GM12892 (cell line): ENCODE measurements at places on chromosomes 12 and 14.

- no peak for DNase-seq
These were observed 346.7 kb upstream of the CCDC196 start for GRCh38 chr14:66139432-66139831.

DNA sequence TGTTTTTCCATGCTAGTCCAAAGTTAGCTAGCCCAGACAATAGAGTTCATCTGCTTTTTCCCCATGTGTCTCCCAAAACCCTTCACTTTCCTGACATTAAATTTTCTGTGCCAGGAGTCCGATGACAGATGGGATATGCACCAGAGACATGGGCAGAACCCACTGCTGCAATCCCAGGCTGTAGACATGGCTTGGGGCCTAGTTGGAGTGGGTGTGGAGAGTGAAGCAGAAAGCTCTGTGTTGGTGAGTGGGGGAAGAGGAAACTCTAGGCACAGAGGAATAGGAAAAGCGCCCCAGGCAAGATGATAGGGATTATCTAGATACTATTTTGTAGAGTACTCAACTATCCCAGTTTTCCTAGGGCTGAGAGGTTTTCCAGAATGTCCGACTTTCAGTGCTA is 4.8 kb upstream of the KRT74 start:
- DNase-seq: no peak

GRCh38 chr14:35250319-35250718 is 41.9 kb upstream of the PSMA6 start:
- no peak for DNase-seq

DNA sequence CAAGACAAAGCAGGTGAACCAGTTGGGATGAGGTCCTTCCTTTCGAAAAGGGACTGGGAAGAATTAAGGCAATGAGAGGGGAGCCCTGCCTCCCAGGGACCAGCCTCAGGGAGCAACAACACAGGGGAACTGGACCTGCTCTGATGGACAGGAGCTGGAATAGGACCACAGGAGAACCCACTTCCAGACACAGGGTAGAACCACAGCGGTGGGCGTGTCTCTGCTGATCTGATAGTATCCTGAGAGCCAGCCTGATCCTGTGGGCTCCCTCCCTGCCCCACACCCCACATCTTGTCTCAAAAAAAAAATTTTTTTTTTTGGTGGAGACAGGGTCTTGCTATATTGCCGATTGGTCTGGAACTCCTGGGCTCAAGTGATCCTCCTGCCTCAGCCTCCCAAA is 13.6 kb upstream of the PLEK2 start:
- no peak for DNase-seq

GRCh38 chr12:89280833-89281538 is 71.3 kb downstream of the DUSP6 start:
- DNase-seq: no peak

DNA sequence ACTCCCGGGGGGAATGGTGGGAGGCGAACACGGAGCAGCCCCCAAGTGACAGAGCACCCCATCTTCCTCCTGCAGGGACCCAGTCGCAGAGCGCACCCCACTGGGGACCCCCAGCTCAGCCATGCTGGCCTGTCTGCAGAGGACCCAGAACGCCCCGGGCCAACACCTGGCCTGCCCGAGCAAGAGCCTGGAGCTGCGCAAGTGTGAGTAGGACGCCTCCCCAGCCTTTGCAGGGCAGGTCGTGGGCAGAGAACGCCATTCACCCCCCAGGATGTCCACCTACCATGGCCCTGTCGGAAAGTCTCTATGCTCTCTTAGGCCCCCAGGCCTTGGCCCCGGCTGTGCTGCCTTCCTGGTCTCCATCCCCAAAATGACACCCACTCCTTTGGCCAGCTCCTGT is 30.4 kb downstream of the FAM222A start:
- no peak for DNase-seq

GRCh38 chr12:72748971-72749370 is 476.8 kb downstream of the TRHDE start:
- DNase-seq: no peak

- DNase-seq: peak; percentile 53
These were observed 98.8 kb downstream of the CALM1 start for GRCh38 chr14:90495357-90496276.

- no peak for DNase-seq
These were observed 155.4 kb downstream of the C12orf75 start for GRCh38 chr12:105485921-105486320.

DNA sequence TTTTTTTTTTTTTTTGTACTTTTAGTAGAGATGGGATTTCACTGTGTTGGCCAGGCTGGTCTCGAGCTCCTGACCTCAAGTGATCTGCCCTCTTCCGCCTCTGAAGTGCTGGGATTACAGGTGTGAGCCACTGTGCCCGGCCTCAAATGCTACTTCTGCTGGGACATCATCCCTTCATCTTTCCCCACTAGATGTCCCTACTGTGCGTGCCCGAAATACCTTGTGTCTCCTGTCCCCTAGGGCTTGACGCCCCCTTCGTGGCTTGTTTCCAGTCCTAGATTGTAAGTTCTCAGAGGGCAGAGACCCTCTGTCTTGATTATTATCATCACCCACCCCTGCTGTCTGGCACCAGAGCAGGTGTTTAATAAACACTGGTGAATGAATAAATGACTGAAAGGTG is 14.9 kb downstream of the CCDC63 start:
- DNase-seq: no peak

DNA sequence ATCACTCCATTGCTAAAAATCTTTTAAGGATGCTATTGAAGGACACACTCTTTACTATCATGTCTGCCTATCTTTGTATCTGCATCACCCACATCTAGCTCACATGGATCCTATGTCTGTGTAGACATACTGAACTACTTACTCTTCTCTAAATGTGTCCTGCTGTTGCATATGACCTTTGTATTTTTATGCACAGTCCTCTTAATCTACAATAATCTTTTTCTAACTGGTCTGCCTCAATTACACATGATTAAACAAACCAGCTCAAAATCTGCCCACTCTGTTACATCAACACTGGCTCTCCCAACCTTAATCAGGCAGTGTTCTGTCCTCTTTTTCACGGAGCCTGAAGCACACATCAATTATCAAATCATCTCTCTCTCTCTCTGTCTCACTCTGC is 316.3 kb upstream of the MGAT4C start:
- DNase-seq: no peak

- DNase-seq: no peak
These were observed 47.2 kb downstream of the MYF5 start for GRCh38 chr12:80763874-80764273.

DNA sequence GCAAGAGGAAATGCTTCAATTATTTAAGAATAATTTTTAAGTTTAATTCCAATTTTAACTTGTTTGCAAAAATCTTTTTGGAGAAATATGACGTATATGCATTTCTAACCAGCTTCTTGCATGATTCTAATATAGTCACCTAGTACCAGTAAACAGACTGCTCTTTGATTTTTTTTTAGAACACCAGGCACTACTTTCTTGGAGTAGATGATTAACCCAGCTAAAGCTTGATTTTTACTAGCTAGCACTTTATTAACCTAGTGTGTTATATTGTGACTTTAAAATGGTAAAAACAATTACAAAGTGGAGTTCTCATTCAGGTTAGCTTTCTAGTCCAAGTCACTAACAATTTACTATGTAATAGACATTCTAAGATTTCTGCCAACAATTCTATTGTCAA is 32.6 kb upstream of the FGD4 start:
- no peak for DNase-seq

- no peak for DNase-seq
These were observed 903 bp downstream of the PARPBP start for GRCh38 chr12:102120886-102121285.

DNA sequence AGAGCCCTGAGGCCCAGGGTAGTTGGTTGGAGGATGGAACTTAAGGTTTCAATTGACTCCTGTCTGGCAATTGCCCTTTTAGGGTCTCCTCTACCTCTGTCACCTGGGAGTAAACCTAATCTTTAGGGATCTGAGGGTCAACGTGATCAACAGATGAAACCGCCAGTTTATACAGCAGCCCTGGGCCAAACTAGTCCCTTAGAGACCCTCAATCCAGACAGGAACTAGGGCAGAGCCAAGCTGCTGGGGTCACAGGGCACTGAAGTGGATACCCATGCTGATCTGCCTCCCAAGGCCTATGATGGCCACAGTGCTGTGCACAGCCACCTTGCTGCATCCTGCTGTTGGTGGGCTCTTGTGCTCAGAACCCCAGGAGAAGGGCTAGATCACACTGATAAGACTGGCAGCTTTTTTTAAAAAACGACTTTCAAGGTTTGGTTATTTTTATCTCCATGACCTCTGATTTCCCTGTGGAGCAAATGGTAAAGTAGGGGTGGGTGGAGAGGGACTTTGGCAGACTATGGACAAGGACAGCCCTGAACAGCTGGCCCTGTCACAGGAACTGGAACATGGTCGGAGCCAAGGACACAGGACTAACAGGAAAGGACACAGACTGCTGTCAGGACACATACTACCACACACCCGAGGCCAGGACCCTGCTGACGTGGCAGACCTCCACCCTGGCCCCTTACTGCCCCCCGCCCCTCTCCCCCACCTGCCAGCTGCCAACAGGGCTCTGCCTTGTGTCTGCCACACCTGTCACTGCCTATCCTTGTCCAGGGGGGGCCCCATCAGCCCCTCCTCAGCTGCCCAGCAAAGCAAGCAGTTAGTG is 474 bp downstream of the FITM1 start:
- DNase-seq: no peak

DNA sequence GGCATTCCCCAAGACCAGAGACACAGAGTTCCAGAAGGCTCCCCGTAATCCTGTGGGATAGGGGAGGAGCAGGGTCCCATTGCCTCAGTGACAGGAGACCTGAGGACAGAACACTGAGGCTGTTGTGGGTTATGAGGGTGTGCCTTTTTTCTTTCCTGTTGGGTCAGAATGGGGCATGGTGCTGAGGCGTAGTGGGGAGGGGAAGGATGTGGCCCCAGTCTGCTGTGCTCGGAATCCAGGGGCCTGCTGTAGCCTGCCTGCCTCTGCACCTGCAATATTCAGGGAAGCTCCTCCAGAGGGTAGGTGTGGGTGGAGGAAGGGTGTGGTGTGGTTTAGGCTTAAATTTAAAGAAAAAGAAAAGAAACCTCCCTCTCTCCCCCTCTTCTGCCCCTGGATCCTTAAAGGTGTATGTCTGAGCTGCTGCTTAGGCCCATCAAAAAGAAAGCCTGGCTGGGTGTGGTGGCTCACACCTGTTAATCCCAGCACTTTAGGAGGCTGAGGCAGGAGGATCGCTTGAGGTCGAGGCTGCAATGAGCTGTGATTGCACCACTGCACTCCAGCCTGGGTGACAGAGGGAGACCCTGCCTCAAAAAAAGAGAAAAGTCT is 18.7 kb downstream of the PLEKHG3 start:
- no peak for DNase-seq

GRCh38 chr12:22046090-22046967 is at the start of gene CMAS:
TSS of gene CMAS (plus strand) at chr12:22046218. CDS start at chr12:22046304, 86 bp downstream.
- DNase-seq: peak; percentile 67

DNA sequence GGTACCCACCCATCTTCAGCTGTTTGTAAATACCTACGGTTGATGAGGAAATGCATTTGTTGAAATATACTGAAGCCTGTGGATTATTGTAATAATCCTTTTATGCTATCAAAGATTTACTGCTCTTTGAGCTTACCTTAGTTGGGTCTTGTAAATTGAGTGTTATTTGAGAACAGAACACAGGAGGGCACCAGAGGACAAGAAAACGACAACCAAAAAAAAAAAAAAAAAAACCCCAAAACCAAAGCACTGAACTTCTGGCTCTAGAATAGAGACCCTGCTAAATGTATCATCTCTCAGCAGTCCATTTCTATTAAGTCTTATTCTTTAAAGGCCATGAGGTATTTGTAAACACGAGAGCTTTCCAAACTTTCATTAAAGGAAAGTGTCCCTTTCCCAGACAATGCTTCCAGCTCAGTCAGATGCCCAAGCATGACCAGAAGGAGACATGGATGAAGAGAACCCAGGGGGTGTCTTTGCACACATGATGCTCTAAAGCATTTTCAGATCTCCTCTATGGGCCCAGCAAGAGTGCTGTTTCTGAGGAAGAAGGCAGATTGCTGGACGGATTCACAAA is 763.9 kb downstream of the NRXN3 start:
- DNase-seq: no peak

DNA sequence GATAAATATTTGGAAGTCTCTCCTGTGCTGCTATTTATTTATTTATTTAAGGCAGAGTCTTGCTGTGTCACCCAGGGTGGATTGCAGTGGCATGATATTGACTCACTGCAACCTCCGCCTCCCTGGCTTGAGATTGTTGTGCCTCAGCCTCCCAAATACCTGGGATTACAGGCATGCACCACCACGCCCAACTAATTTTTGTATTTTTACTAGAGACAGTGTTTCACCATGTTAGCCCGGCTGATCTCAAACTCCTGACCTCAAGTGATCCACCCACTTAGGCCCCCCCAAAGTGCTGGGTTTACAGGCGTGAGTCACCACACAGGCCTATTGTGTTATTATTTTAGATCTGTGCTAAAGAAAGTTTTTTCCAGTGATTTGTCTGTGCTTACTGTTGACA is 225.2 kb downstream of the CCER1 start:
- no peak for DNase-seq

DNA sequence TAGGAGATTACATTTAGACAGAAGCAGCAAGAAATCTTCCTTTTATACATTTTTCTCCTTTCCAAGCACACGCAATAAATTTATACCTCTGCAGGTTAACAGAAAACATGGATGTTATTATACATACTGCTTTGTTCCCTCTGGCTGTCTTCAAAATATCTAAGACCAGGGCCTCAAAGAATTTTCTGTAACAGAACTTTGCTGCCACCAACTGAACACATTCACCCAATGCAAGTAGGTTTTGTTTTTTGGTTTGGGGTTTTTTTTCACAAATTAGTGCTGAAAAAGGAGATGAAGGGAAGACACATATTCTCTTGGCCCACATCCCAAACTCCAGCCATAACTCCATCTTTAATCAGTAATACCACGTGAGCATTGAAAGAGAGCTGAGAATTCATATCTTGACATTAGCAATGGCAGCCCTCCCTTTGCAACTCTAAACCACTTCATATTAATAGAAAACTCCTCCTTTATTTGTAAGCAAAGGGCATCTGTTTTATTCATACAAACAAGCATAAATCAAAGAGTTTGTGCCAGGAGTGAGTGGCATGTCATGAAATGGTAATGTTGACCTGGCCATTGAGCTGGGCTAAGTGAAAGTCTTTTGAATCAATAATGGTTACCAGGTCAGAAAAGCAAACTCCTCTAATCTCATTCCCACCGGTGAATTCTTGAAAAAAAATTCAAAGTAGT is 150.8 kb upstream of the FSCB start:
- no peak for DNase-seq

DNA sequence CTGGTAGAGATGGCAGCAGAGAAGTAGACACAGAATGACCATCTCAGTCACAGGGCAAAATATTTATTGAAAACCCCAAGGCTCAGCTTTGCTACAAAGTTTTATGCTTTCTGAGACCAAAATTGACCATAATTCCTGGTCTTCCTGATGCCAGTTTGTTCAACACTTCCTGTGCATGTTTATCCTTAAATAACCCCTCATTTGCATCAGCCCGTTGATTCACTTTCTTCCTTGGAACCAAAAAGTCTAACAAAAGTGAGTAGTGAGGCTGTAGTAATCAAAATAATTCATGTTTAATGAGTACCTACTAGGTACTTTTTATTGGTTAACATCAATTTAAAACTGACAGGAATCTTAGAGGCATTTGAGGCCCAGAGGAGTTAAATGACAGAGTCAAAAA is 51.7 kb downstream of the TRHDE start:
- DNase-seq: no peak
